ENCODE measurements at places on chromosomes 16 and 17.
A peak's percentile ranks its signal among the peaks of the same experiment; 100 is the strongest.

DNA sequence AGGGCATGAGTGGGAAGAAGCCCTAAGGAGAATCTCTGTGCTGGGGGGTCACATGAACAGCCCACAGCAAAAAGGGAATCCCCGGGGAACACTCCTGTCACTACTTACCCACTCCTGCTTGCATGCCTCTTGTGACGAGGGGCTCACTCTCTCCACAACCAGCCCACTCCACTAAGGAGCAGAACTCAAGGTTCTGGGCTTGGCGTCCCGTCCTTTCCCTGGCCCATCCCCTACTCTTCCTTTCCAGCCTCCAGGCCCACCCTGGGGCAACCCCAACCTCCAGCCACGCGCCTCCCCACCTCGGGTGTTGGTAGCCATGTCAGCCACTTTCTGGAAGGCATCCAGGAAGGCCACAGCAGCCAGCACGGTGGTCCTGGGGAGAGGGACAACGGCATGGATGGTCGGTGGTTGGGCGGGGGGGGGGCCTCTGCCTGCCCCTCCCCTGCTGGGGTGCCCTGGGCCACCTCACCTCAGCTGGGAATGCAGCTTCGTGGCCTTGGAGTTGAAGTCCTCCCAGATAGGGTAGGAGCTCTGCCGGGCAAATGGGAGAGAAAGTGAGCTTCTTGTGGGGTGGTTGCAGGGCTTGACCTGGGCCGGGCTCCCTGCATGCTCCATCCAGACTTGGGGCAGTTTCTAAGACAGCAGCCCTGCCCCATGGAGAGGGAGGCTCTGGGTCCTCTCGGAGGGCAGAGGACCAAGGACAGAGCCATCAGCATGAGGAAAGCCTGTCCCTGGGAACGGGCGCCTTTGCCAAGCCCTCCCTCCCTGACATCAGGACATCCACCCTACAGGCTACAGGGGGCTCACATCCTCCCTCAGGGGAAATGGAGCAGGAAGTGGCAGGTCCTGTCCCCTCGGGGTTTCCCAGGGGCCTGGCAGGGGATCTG, 5.1 kb downstream of the MTSS2 start:
- DNase-seq, result no peak

- no peak for DNase-seq
Observed at GRCh38 chr16:23847948-23848347, 12.2 kb downstream of the PRKCB start.

DNA sequence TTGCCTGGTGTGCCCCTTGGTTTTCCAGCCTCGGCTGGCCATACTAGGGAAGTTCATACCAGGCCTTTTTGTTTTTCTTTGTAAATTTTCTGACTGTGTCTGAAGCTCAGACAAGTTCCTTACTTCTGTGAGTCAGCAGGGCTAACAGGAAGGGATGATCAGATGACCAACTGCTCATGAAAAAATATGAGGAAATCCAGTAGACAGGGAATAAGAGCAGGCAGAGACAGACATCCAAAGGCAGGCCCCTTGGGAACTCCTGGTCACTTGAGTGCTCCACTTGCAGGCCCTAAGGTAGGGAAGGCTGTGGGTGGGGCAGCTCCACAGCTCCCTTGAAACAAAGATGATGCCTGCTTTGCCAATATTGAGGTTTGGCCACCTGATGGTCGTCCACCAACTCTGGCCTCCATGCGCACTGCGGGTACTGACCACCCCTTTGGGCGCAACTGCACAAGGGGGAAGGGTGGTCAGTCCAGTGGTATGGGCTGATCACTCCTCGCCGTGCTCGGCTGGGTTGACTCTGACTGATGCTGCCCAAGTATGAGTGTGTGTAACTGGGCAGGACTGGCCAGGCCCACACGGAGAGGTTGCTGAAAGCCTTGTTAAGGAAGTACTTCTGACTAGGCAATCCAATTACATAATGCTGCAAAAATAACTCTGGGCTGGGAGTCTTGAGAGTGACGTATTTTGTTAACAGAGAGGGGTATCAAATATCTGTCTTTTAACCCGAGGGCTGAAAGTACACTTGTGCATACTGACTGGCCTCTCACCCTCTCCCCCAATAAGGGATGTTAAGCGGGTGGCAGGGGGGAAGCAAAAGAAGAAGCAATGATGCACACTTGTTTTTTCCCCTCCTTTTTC, 20.8 kb upstream of the ZFHX3 start:
- no peak for DNase-seq

- DNase-seq, result no peak
Observed at GRCh38 chr16:57479205-57479975, 6.9 kb downstream of the DOK4 start.

DNA sequence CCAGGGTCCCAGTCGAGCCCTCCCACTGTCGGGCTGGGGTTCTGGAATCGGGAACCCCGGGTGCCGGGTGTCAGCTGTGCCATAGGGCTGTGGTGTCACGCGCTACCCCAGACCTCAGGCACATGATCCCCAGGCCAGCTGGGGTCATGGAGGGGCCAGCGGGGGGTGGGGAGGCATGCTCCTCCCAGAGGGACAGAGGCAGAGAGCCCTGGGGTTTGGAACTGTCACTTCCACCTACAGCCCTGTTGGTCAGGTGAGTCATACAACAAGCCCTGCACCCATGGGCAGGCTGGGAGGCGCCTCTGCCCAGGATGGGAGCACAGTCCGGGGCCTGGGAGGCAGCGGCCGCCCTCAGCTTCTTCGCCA, 63.0 kb downstream of the BAIAP2 start:
- no peak for DNase-seq

DNA sequence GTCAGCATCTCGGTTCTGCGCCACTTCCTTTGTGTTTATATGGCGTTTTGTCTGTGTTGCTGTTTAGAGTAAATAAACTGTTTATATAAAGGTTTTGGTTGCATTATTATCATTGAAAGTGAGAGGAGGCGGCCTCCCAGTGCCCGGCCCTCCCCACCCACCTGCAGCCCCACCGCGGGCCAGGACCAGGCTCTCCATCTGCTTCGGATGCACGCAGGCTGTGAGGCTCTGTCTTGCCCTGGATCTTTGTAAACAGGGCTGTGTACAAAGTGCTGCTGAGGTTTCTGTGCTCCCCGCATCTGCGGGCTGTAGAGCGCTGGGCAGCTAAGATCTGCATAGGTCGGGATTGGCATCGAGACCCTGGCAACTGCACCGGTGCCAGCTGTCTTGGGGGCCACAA, 8.2 kb upstream of the BAIAP3 start:
- DNase-seq, result no peak

- no peak for DNase-seq
Observed at GRCh38 chr16:177981-178667, 1.6 kb downstream of the HBA1 start.

DNA sequence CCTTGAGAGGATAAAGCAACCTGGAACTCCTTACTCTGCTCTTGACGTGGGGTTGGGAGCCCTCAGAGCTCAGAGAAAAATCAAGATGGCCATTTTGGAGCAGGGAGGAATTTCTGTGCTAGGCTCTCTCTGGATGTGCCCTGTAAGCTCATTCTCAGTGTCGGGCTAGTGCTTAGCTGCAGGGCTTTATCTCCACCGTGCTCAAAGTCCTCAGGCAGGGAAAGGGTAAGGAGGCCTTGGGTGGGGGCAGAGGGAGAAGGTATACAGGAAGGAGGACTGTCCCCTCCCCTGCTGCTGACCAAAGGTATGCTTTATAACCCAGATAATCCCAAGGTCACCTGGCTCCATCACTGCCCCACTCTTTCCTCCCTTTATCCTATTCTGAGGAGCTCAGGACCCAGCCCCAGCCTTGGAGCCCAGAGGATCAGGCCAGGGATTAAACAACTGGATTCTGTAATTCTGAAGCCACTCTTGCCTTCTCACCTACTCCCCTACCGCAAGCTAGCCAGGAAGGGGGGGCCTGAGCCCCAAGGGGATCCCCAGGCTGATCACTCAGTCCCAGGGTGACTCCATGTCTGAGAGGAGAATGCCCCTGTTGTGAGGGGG, 1.1 kb downstream of the DHRS11 start:
- no peak for DNase-seq

DNA sequence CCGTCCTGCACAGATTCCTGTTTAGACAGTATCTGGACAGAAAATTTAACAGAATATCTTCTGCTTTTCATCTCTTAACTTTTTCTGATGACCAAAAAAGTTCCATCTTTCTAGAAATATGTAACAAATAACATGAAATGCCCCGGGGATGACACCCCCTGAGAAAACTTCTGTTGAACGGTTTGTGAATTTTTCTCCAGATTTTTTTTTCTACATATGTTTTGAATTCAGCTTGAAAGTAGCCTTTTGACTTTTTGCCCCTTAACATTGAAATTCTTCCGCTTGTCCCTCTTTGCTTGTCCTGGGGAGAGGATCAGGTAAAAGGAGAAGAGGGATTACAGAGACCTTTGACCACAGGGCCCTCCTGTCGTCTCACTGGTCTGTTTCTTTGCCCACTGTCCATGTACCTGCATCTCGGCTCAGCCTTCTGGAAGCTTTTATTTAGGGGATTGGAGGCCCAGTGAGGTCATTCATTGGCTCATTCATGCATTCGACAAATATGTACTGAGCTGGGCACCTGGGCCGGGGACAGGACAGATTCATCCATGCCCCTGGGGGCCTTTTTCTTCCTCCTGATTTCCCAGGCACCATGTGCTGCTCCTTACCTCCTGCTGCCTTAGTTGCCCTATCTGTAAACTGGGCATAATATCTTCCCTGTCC, 19.6 kb upstream of the CPNE2 start:
- no peak for DNase-seq

DNA sequence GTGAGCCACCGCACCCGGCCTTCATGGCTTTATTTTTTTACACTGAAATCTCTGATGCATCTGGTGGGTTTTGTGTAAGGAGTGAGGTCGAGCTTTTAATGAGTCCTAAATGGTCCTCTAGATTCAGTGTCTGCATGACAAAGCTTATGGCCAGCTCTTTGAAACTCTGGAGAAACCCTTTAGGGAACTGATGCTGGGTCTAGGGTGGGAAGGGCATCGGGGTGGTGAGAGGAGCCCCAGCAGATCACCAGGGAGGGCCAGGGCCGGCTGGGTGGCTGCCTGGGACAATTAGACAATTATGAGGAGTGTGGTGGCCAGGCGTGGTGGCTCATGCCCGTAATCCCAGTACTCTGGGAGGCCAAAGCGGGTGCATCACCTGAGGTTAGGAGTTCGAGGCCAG, 93.9 kb downstream of the SEC14L1 start:
- no peak for DNase-seq

GRCh38 chr16:14320406-14320805, 249.3 kb downstream of the MRTFB start:
- no peak for DNase-seq

DNA sequence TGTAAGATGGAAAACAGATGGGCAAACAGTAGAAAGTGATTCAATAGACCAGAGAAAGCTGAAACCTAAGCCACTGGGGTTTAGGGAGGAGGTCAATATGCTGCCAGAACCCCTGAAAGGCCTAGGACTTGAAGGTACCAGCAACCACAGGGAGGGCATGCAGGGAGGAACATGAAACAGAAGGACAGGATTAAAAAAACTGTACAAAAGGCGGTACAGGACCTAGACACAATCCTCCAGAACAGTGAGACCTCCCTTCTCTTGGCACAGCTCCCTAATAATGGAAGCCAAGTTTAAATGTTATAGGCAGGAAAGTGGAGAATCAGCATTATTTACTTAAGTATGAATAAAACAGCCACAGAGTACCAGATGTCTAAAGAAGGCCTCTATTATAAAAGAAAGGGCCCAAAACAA, 105.5 kb downstream of the SPAG9 start:
- DNase-seq, result no peak

GRCh38 chr17:43019418-43019817, 2.8 kb downstream of the VAT1 start:
- no peak for DNase-seq

DNA sequence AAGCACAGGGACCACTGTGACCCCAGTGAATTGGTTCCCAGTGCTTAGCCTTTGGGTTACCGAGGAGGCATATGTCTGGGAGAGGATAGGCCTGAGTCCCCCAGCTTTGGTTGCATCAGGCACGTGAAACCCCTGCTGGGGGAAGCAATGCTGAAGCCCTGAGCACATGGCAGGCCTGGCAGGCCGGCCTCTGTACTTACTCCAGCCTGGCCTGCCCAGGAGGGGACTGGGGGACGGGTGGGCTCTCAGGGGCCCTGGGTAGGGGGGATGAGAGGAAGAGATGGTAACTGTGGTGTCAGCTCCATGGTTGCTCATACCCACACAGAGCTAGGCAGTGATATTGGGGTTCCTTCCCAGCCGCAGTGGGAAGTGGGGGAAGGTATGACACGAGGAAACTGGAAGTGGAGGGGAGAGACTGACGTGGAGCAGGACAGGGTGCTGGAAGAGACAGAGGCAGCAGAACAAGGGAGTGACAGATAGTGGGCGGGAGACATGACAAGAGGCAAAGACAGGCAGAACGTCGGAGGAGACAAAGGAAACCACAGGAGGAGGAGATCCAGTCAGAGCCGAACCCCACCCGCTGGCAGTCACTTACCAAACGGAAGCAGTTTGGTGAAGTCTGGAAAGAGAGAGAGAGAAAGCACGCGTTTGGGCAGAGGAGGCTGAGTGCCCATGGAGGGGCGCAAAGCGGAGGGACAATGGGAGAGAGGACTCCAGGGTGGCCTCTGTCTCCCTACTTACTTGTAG, 9.1 kb downstream of the TMEM208 start:
- no peak for DNase-seq

DNA sequence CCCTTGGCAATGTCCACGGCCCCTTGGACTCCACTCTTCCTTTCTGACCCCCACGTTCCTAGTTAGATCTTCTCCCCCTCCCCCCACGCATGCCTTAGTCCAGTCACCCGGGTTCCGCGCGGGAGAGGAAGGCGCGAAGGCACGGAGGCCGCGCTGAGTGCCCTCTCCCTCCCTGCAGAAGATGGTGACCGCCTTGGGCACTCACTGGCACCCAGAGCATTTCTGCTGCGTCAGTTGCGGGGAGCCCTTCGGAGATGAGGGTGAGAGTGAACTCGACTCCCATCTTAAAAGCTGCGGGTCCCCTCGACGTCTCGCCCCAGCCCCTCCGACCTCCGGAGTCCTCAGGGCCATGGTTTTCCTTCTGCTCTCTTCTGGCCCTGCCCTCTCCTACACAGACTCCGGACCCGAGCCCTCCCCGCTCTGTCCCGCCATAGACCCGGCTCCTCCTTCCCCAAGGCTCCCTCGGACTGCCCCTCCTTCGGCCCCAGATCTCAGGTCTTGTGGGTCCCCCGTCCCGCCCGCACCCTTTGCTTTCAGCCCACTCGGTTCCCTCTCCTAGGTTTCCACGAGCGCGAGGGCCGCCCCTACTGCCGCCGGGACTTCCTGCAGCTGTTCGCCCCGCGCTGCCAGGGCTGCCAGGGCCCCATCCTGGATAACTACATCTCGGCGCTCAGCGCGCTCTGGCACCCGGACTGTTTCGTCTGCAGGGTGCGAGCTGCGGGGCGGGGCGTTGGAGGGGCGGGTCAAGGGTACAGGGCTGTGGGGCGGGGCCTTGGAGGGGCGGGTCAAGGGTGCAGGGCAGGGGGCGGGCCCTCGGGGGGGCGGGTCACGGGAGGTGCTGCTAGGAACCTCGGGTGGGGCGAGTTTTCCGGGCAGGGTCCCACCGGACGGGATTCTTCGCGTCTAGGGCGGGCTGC, 4.6 kb downstream of the TGFB1I1 start:
- DNase-seq, result peak; percentile 82
